Gastrocnemius medialis (tissue), 4 donors: ENCODE measurements at places on chromosomes 6 and 20. TPM values are rescaled to one million over a fixed set of nuclear protein-coding genes. Genes with fewer than 3 reads are reported as not detected.

- DNase-seq: peak; percentile 63
- H3K27ac ChIP-seq: peak overlapping the region; percentile 5
- no peak overlapping the region for H3K4me3 ChIP-seq
- H3K4me1 ChIP-seq: no peaks in the 10 kb centered on the region
Observed at GRCh38 chr20:50267041-50267865, 76.6 kb downstream of the CEBPB start.

DNA sequence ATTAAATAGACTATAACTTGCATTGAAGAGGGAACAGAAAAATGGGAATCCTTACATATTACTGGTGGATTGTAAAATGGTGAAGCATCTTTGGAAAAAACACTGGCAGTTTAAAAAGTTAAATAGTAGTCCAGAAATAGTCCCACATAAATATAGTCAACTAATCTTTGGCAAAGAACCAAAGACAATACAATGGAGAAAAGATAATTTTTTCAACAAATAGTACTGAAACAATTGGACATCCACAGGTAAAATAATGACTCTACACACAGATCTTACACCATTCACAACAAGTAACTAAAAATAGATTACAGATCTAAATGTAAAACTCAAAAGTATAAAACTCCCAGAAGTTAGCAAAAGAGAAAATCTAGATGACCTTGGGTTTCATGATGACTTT is 259.1 kb upstream of the CEP162 start:
- H3K4me3 ChIP-seq: no peak overlapping the region
- H3K36me3 ChIP-seq: no peaks in the 10 kb centered on the region
- no peak overlapping the region for H3K27ac ChIP-seq
- H3K4me1 ChIP-seq: no peaks in the 10 kb centered on the region
- H3K27me3 ChIP-seq: no peaks in the 10 kb centered on the region

GRCh38 chr6:152472325-152472724 is 164.8 kb downstream of the SYNE1 start:
- DNase-seq: no peak
- H3K4me1 ChIP-seq: no peaks in the 10 kb centered on the region
- H3K4me3 ChIP-seq: no peak overlapping the region
- no peaks in the 10 kb centered on the region for H3K36me3 ChIP-seq
- no peaks in the 10 kb centered on the region for H3K27me3 ChIP-seq

DNA sequence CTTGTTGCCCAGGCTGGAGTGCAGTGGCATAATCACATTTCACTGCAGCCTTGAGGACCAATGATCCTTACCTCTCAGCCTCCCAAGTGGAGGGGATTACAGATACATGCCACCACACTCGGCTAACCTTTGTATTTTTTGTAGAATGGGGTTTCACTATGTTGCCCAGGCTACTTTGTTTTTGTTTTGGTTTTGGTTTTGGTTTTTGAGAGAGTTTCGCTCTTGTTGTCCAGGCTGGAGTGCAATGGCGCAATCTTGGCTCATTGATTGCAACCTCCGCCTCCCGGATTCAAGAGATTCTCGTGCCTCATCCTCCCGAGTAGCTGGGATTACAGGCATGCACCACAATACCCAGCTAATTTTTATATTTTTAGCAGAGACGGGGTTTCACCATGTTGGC is 105.5 kb downstream of the BMP7 start:
- DNase-seq: no peak
- H3K36me3 ChIP-seq: no peaks in the 10 kb centered on the region
- H3K27ac ChIP-seq: no peak overlapping the region
- H3K4me1 ChIP-seq: no peaks in the 10 kb centered on the region

DNA sequence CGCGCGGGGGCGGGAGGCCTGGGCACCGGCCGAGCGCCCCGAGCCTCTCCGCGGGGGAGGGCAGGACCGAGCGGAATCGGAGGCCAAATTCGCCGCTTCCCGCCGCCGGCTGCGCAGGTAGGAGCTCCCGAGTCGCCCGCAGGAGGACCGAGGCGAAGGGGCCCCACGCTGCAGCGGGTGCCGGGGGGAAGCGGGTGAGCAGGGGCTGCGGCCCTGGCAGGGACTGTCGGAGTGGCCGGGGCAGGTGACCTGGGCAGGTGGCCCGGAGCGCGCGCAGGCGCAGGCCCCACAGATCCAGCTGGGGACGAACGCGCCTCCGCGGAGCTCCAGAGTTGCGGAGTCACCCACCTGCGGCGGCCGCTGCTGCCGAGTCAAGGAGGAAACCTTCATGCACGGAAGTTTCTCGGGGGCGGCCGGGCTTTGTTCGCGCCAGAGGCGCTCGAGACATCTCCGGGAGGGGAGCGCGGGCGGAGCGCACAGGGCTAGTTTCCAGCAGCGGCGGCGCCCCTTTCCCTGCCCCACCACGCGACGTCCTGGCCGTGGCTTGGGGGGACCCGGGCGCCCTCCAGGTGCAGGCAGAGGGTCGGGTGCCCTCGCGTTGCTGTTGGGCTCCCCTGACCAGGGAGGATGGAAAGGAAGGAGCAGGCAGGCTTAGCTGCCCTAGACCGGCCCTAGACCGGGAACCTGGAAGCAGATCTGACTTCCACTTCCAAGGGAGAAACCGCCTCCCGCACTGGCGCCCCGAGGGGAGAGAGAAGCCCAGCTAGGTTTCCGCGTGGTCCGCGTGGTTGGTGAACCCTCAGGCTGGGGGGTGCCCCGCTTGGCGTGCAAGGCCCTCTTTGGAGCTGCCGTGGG is 590 bp downstream of the SLCO4A1 start:
- peaks cover 20% of the 10 kb centered on the region for H3K4me1 ChIP-seq
- H3K4me3 ChIP-seq: peak overlapping the region; percentile 71
- no peak for DNase-seq
- no peaks in the 10 kb centered on the region for H3K36me3 ChIP-seq
- H3K27me3 ChIP-seq: peaks cover 8% of the 10 kb centered on the region
- peak overlapping the region; percentile 95 for H3K27ac ChIP-seq

DNA sequence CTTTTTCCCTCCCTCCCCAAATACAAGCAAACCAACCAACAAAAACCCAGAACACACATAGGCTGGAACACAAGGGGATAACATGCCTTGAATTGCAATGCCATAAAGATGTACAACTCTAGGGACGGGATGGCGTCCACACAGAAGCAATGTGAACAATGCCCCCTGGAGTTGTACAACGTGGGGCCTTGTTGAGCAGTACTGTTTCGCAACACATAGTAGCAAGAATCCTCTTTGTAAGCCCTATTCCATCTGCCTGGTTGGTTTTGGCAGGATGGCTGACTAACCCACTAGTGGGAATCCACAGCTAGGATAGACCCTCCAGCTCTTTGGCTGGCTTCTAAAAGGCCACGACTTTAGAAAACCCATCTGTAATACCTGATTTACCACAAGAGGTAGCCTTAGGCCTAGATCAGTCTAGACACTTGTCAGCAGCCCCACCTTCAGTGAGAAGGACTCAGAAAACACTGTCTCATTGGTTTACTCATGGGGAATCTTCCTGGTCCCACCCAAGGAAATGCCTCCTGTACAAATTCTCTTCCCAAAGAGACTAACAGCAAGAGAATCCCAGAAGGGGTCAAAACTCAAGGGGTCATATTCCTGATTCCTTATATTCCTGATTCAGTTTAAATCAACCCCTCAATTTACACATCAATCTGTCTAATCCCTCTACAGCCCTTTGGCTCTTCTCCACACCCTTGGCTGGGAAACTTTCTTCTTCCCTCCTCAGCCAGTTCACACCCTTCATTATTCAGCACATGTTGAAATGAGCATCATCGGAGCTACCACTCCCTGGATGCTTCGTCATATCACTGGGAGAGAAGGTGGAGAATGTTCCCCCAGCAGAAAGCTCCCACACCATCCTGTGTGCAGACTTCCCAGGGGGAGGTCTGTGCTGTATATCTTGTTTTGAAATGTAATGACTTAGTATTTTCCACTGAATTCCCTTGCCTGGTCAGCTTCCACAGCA is 622.4 kb upstream of the FLRT3 start:
- H3K4me3 ChIP-seq: no peak overlapping the region
- no peak for DNase-seq
- H3K4me1 ChIP-seq: no peaks in the 10 kb centered on the region
- no peaks in the 10 kb centered on the region for H3K27me3 ChIP-seq
- H3K36me3 ChIP-seq: no peaks in the 10 kb centered on the region

- H3K4me1 ChIP-seq: no peaks in the 10 kb centered on the region
- no peak for DNase-seq
- no peak overlapping the region for H3K4me3 ChIP-seq
Observed at GRCh38 chr6:96299525-96299924, 222.1 kb upstream of the UFL1 start.

DNA sequence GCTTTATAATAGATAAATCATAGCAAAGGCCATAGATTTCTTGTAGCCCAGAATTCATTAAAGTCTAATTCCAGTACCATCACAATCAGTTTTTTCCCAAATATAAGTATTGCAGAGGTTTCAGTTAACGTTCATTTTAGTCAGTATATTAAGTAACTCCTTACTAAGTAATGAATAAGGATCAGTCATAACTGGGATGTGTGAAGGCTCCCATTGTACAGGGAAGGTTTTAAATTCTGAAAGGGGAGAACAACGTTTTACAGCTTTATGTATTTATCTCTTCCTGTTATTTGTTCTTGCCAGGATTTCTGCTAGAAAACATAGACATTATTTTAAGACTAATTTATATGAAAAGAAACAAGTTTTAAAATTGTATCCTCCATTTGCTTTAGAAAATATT is 215.5 kb upstream of the LAMP5 start:
- H3K36me3 ChIP-seq: no peaks in the 10 kb centered on the region
- no peak overlapping the region for H3K27ac ChIP-seq
- no peak overlapping the region for H3K4me3 ChIP-seq
- H3K27me3 ChIP-seq: no peaks in the 10 kb centered on the region
- no peak for DNase-seq
- H3K4me1 ChIP-seq: peaks cover 3% of the 10 kb centered on the region

GRCh38 chr6:113306552-113307145 is 550.5 kb upstream of the MARCKS start:
- H3K27me3 ChIP-seq: no peaks in the 10 kb centered on the region
- no peak overlapping the region for H3K27ac ChIP-seq
- peak; percentile 16 for DNase-seq
- no peaks in the 10 kb centered on the region for H3K4me1 ChIP-seq
- H3K4me3 ChIP-seq: no peak overlapping the region
- H3K36me3 ChIP-seq: no peaks in the 10 kb centered on the region

GRCh38 chr20:58755062-58755697 is 62.6 kb downstream of the NPEPL1 start:
- H3K27ac ChIP-seq: no peak overlapping the region
- no peak for DNase-seq
- no peaks in the 10 kb centered on the region for H3K36me3 ChIP-seq
- H3K4me3 ChIP-seq: no peak overlapping the region

- no peaks in the 10 kb centered on the region for H3K4me1 ChIP-seq
- no peaks in the 10 kb centered on the region for H3K36me3 ChIP-seq
- no peaks in the 10 kb centered on the region for H3K27me3 ChIP-seq
- H3K4me3 ChIP-seq: no peak overlapping the region
Observed at GRCh38 chr20:12970372-12970821, 38.4 kb upstream of the SPTLC3 start.

DNA sequence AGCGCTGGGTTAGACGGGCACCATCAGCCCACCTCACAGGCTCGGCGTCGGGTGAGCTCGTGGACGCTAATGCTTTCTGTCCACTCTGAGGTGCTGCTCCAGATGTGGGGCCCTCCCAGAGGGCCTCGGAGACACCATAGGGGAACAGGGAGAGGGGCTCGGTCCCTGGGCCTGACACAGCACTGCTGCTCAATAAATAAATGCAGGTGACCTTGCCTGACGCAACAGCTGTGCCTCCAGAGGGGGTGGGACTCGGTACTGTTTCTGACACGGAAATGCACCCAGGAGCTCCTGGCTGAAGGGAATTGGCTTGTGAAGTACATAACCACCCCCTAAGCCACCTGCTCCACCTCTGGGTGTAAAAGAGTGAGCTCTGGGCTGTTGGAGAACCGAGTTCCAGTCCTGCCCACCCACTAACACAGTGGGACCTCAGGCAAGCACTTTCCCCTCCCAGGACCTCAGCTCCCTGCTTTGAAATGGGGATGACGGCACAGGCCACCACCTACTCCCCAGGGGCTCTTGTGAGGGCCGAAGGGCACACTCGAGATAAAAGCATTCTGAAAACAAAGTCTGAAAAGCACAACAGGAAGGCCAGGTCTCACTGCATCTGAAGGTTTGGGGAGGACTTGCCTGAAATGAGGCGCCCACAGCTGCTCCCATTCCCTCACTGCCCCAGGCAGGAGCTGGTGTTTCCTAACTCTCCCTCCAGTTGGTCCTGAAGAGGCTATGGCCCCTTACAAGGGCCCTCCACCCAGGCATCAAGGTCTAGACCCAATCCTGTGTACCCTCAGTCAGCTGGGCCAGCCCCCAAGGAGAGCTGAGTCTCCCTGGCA is 6.7 kb downstream of the KCNK15 start:
- no peak for DNase-seq
- H3K27me3 ChIP-seq: no peaks in the 10 kb centered on the region
- no peak overlapping the region for H3K4me3 ChIP-seq

GRCh38 chr20:14335052-14335451 is 2.4 kb downstream of the FLRT3 start:
- H3K27me3 ChIP-seq: no peaks in the 10 kb centered on the region
- H3K27ac ChIP-seq: no peak overlapping the region
- H3K4me3 ChIP-seq: peak overlapping the region; percentile 63

SFTA2 gene
- total RNA-seq: not detected

CLDN20 gene
- not detected for total RNA-seq

PRL gene
- total RNA-seq: not detected

TMEM200A gene
- 0.29 TPM for total RNA-seq

KIF25 gene
- 1.0 TPM for total RNA-seq

BMP6 gene
- total RNA-seq: 2.1 TPM

PKIB gene
- total RNA-seq: 1.1 TPM

ZNF165 gene
- total RNA-seq: not detected

SERPINB1 gene
- 14.0 TPM for total RNA-seq

MICB gene
- 0.20 TPM for total RNA-seq

DEFB124 gene
- total RNA-seq: not detected

TMEM74B gene
- not detected for total RNA-seq
